ENCODE measurements at places on chromosomes 7 and 10.

GRCh38 chr10:1100691-1101368 is 44.6 kb downstream of the WDR37 start:
- DNase-seq = no peak

- no peak for DNase-seq
These were observed 28.2 kb downstream of the SKIDA1 start for GRCh38 chr10:21497177-21497807.

- no peak for DNase-seq
These were observed 79.7 kb upstream of the ZNF32 start for GRCh38 chr10:43728425-43728824.

GRCh38 chr10:109995595-109995994 is 12.2 kb upstream of the ADD3 start:
- DNase-seq = no peak
